Fibroblast of the aortic adventitia (primary cell): ENCODE measurements at places on chromosomes 7 and 10. TPM values are rescaled to one million over a fixed set of nuclear protein-coding genes. Genes with fewer than 3 reads are reported as not detected.

The KAZALD1 gene
- 62.4 and 71.5 TPM in 2 replicates for total RNA-seq

The NOLC1 gene
- 37.2 and 45.3 TPM in 2 replicates for total RNA-seq

The SPDYE9 gene
- 0.08 TPM in 1 of 2 replicates, not detected in the other for total RNA-seq

The MYOZ1 gene
- not detected in 2 replicates for total RNA-seq

The MMRN2 gene
- 5.1 and 5.4 TPM in 2 replicates for total RNA-seq

The KNDC1 gene
- under 0.01 and 0.41 TPM in 2 replicates for total RNA-seq

The CHRM2 gene
- 1.2 and 26.4 TPM in 2 replicates for total RNA-seq

The OPN4 gene
- not detected in 2 replicates for total RNA-seq

The TCTN3 gene
- total RNA-seq, result 20.4 and 38.3 TPM in 2 replicates

The PPP1R3A gene
- total RNA-seq, result not detected in 2 replicates

The TMEM270 gene
- total RNA-seq, result not detected in 2 replicates

The SUN3 gene
- total RNA-seq, result not detected in 2 replicates

The SRGN gene
- 65.8 and 127 TPM in 2 replicates for total RNA-seq

The ZNF488 gene
- 0.18 and 0.41 TPM in 2 replicates for total RNA-seq

The DNAJB9 gene
- total RNA-seq, result 19.1 and 39.9 TPM in 2 replicates

The KEL gene
- total RNA-seq, result not detected in 2 replicates

The MMP21 gene
- total RNA-seq, result 0.09 TPM in 1 of 2 replicates, not detected in the other

The ADAM22 gene
- total RNA-seq, result 1.3 and 2.4 TPM in 2 replicates

The NEUROD6 gene
- not detected in 2 replicates for total RNA-seq

The TRIM73 gene
- 0.18 and 1.6 TPM in 2 replicates for total RNA-seq

The GFRA1 gene
- 0.18 and 0.49 TPM in 2 replicates for total RNA-seq

The MET gene
- total RNA-seq, result 7.5 and 24.1 TPM in 2 replicates

The EN2 gene
- total RNA-seq, result under 0.01 TPM in 1 of 2 replicates, not detected in the other

The IKZF1 gene
- total RNA-seq, result not detected in 2 replicates

The SMIM30 gene
- 25.3 and 124 TPM in 2 replicates for total RNA-seq

The TUBB8 gene
- total RNA-seq, result not detected in 2 replicates
